ENCODE measurements at places on chromosomes 12 and 14.

DNA sequence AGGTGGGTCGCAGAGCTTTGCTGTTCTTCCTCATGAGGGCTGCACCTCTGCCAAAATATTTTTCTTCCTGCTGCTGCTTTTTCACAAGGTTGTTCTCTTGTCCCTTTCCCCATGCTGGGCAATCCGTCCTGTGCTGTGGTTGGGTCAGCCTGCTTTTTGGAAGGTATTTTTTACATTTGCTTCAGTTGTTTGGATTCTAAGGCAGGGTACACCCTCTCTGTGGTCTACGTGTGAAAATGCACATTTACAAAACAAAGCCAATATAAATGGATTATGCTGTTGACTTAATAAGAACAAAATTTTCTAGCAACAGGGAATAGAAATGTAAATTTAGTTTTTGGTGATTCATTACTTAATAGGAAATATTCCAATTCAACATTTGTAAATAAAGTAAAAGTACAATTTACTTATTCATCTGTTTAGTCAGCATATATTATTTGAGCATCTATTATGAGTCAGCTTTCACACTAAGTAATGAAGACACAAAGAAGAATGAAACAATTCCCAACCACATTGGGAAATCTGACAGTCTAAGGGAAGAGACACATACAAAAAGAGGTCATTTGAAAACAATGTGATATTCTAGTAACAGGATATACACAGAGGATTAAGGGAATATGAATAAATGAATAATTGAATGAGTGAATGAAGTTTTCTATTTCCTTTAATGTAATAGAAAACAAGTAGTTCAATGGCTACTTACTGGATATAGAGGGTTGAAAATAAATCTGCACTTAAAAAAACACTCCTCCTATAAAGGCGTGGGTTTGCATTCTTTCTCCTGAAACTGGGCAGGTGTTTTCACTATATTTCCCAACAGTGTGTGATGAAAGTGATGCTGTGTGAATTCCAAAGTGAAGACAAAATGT is 94.6 kb upstream of the PRICKLE1 start:
- DNase-seq: no peak

GRCh38 chr12:105053116-105053572 is 31.1 kb downstream of the ALDH1L2 start:
- peak; percentile 52 for DNase-seq

GRCh38 chr14:57391517-57392195 is 1.3 kb downstream of the NAA30 start:
- DNase-seq: no peak

DNA sequence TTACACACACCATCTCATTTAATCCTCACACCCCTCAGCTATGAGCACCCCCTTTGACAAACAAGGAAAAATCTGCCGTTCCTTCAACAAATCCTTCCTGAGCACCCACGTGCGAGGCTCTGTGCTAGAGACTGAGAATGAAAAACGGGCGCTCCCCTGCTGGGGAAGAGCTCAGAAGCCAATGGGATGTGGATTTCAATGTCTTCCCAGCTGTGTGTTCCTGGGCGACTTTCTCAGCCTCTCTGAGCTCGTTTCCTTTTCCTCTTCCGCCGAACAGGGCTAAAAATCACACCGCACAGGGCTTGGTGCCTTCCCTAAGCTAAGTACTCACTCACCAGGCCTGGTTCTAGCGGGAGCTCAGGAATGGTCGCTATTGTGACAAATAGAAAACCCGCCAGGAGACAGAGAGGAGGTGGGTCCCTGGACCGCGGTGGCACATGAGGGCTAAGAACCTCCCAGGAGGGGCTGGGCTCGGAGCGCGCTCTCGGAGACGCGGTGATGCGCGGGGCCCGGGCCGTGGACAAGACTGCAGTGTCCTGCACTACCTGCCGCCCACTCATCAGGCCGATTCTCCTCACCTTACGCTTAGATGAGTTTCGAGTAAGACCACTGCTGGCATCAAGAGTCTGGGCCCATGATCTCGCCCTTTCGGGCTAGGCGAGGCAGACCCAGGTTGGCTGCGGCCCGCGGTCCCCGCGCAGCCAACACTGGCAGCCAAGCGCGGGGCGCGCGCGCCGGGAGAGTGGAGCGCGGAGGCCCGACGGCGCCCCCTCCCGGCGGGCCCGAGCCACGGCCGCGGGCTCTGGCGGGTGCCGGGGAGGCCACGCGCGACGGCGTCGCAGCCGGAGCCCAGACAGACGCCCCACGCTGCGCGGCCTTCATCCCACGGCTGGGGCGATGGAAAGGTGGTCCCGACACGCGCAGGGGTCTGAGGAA is 17.0 kb downstream of the ZDHHC22 start:
- peak; percentile 83 for DNase-seq

GRCh38 chr12:130427381-130427887 is 89.7 kb downstream of the PIWIL1 start:
- DNase-seq: no peak

GRCh38 chr12:54306925-54307741 is 6.3 kb upstream of the NFE2 start:
- peak; percentile 63 for DNase-seq

DNA sequence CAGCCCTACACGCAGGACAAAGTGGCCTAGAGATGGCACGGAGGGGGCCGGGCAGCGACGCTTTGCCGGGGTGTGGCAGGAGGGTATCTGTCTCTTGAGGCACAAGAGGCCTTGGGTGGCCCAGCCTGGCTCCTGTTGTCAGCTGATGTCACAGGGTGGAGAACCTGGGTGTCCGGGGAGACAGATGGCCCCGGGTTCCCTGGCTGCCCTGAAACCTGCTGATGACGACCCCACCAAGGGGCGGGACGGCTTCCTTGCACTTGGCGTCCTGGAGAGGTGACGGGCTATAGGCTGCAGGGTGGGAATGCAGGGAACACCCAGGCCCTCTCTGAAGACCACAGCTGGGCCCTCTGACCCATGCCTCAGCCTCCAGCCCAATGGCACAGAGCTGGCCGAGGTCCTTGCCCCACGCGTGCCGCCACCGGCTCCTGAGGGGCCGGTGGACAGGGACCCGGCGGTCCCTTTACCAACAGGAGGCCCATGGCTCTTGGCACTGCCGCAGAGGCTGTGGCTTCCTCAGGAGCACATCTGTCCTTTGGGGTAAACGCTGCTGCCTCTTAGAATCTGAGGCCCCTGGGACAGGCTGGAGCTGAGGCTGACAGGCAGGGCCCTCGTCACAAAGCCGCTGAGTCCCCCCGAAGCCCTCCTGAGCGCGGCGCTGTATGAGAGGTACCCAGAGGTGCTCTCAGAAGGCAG is 16.4 kb downstream of the TRMT61A start:
- no peak for DNase-seq

DNA sequence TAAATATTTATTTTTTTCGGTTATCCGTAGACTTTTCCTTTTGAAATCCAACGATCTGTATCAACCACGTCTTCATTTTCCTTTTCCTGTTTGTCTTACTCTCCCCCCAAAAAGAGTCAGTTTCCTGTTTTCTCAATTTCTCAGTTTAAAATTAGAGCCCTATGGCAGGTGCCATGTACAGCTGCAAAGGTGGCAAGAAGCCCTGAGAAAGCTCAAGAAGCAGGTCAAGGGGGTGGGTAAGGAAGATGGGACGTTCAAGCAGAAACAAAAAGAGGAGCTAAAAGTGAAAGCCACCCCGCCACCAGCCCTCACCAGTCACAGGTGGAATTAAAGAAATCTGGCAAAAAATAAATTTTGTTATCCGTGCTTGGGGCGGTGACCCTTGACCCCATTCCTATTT is 26.7 kb downstream of the SLC35E3 start:
- no peak for DNase-seq

DNA sequence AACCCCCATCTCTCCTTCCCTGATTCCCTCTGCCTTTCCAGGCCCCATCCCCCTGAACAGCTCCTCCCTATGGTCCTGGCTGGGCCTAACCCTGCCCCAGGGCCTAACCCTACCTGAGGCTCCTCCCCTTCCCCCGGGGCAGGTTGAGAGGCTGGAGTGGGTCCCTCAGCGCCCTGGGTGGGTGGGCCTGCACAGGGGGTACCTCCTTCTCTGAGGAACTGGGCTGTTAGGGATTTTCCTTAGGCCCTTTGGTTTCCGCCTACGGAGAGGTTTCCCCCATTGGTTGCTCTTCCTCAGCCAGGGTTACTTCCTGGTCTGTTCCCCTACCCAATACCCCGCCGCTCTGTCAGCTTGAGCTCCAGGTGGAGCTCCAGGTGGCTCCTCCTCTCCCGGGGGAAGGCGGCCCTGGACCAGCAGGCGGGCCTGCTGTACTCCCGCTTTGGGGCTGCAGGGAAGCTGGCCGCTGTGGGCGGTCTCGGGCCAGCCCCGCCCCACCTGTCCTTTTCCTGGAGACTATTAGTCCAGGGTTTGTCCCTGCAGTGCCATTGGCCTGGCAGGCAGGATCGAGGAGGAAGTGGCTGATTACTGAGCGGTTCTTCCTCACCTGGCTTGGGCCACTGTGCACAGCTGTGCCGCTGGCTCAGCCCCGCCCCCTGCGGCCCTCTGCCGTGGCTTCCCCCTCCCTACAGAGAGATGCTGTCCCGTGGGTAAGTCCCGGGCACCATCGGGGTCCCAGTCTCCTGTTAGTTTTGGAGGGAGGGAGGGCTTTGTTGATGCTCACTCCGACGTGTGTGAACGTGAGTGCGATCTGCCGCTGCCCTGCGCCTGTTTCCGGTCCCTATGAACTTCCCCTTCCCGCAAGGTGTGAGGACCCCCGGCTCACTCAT is 2.5 kb downstream of the C12orf57 start:
- DNase-seq: peak; percentile 95

GRCh38 chr12:53941187-53941586 is 2.6 kb downstream of the HOXC13 start:
- DNase-seq: no peak

- DNase-seq: no peak
These were observed 10.9 kb upstream of the OTX2 start for GRCh38 chr14:56821177-56821576.

DNA sequence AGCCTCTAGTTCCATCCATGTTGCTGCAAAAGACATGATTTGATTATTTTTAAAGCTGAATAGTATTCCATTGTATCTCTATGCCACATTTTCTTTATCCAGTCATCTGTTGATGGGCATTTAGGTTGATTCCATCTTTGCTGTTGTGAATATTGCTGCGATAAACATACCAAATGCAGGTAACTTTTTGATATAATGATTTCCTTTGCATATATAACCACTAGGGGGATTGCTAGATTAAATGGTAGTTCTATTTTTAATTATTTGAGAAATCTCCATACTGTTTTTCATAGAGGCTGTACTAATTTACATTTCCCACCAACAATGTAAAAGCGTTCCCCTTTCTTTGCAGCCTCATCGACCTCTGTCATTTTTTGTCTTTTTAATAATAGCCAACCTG is 342.5 kb downstream of the MDGA2 start:
- no peak for DNase-seq

DNA sequence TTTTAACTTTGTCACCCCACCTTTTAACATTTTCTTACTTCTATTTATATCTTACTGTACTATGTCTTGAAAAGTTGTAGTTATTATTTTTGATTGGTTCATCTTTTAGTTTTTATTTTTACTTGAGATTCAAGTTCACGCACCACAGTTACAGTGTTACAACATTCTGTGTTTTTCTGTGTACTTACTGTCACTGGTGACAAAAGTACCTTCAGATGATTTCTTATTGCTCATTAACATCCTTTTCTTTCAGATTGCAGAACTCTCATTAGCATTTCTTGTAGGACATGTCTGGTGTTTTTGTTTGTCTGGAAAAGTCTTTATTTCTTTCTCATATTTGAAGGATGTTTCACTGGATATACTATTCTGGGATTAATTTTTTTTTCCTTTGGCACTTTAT is 289.9 kb downstream of the BCAT1 start:
- DNase-seq: no peak

DNA sequence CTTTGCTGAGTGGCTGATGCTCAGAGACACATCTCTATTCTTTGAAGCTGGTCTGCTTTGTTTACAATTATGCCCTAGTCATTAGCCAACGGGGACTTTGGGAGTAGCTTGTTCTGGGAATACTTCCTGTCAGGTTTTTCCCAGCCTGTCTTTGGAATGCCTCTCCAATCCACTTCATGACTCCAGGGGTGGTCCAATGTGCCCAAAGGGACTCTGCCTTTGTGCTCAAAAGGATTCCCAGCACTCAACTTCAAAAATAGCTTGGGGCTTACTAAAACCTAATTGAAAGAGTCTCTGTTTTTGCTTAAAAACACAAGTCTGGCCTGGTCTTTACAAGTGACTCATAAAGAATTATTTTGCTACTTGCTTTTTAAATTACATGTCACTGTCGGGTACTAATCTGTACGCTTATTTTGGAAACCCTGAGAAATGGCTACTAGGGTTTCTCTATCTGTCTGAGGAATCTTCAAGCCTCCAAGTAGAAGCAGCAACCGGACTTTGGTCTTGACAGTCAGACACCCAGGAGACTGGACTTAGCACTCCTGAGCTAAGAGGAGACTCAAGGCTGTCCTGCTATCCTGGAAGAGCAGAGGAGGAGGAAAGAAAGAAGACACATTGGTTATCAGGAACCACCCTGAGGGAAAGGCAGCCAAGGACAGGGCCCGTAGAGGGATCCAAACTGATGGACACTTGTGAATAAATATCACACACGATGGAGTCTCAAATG is 20.7 kb downstream of the PHLDA1 start:
- DNase-seq: no peak

- DNase-seq: no peak
These were observed 27.2 kb upstream of the ALG10B start for GRCh38 chr12:38289396-38289795.

- DNase-seq: no peak
These were observed 291.7 kb downstream of the C12orf75 start for GRCh38 chr12:105622220-105622619.

DNA sequence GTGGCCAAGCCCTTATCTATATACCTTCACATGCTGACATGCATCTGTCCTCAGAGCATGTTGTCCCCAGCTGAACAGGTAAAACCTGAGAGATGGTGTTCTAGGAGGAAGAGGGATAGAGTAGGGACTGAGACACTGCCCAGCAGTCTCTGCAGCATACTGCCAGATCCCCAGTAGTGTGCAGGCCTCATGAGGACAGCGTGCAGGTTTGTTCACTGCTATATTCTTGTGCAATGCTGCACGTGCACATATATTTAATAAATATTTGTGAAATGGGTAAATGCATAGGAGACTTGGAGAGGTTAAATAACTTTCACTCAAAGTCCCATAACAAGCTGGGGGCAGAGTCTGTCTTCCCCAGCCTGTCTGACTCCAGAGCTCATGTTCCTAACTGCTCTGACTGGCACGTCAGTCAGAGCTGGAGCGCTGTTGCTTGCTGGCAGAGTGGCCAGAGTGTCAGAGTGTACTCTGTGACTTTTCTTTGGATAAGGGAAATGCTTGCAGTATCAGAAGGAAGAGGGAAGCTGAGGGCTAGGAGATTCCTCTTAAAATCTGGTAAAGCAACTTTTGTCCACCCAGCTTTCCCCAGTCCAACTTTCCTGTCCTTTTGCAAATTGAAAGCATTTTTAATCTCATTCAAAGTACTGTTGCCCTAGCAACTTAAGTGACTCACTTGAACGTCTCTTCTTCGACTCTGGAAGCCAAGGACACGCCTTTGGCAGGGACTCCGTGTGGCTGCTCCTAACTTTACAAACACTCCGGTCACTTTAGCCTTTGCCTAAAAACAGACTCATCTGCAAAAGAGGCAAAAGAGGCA is 14.9 kb upstream of the POLR3B start:
- no peak for DNase-seq

GRCh38 chr12:24044941-24045703 is 95.7 kb upstream of the SOX5 start:
- DNase-seq: no peak

- DNase-seq: no peak
These were observed 8.6 kb downstream of the NR4A1 start for GRCh38 chr12:52059582-52060497.

GRCh38 chr12:42213954-42214426 is 24.1 kb downstream of the YAF2 start:
- no peak for DNase-seq

- DNase-seq: peak; percentile 80
These were observed 73.3 kb upstream of the PLXNC1 start for GRCh38 chr12:94074980-94075629.

Data from iPS-NIHi11 (cell line).